ENCODE measurements at places on chromosomes 1 and 21. TPM values are rescaled to one million over a fixed set of nuclear protein-coding genes. Genes with fewer than 3 reads are reported as not detected.

Gene EXTL2
- total RNA-seq, result 8.6 TPM

Gene LCE1A
- total RNA-seq, result not detected

Gene MASP2
- total RNA-seq, result 0.07 TPM

Gene GPR157
- total RNA-seq, result 6.7 TPM

Gene ARMH1
- 0.54 TPM for total RNA-seq

Gene C8B
- total RNA-seq, result not detected

Gene CRYZL1
- total RNA-seq, result 12.9 TPM

Gene MPZ
- total RNA-seq, result not detected

Gene RBM11
- not detected for total RNA-seq

Gene RIPPLY3
- total RNA-seq, result 0.73 TPM

Gene TNFRSF4
- total RNA-seq, result not detected

Gene DCST2
- 0.46 TPM for total RNA-seq

Gene UBL4B
- total RNA-seq, result not detected

Gene ZNF684
- 2.6 TPM for total RNA-seq

Gene HSPG2
- total RNA-seq, result 65.4 TPM

Gene MCOLN2
- total RNA-seq, result 1.7 TPM

Gene FCRLA
- total RNA-seq, result not detected

Gene SYT2
- 0.01 TPM for total RNA-seq

Gene TMEM53
- total RNA-seq, result 8.7 TPM

Gene LACTBL1
- total RNA-seq, result not detected

Gene DAB1
- not detected for total RNA-seq

Gene CD101
- total RNA-seq, result 0.56 TPM

Gene CR2
- total RNA-seq, result not detected

Gene CFHR4
- not detected for total RNA-seq

Gene NFIA
- total RNA-seq, result 6.5 TPM

Gene CSRP1
- 458 TPM for total RNA-seq

Gene SPRR1B
- not detected for total RNA-seq

Gene FMOD
- total RNA-seq, result 0.09 TPM

Gene LRRC39
- total RNA-seq, result 0.15 TPM

Gene KISS1
- total RNA-seq, result 0.47 TPM

Gene SYDE2
- 1.0 TPM for total RNA-seq

Gene CHI3L2
- total RNA-seq, result 0.40 TPM

Gene CELA2A
- total RNA-seq, result not detected

Gene S100A7
- total RNA-seq, result not detected

Gene ITPKB
- 2.4 TPM for total RNA-seq

Gene FPGT
- 7.7 TPM for total RNA-seq

Gene LCE1D
- total RNA-seq, result not detected

Gene TAS1R1
- total RNA-seq, result not detected

Gene AADACL4
- not detected for total RNA-seq
